ENCODE measurements at places on chromosomes 5 and 9. TPM values are rescaled to one million over a fixed set of nuclear protein-coding genes. Genes with fewer than 3 reads are reported as not detected.

DNA sequence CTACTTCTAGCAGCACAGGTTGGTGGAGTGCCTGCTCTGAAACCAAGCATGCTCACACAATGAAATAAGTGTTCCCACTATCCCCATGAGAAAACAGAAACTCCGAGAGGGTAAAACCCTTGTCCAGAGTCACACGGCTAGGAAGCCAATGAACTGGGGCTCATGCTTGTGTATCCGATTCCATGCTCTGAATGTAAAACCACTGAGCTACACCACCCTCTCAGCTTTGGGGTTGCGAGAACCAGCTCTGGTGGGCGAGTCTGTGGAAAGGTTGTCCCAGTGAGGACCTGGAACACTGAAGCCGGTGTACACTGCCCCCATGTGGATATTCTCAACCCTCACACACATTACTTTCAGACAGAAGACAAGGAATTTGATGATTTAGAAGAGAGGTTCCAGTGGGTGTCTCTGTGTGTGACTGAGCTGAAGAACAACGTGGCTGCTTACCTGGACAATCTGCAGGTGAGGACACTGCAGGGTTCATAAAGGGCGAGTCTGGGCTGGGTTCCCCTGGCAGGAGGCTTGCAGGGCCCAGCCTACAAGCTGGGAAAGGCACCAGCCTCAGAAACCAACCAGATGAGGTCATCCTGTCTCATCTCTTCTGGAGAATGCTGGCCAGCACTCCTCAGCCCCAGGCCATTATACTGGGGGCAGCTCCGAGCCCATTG, 37.4 kb downstream of the ARHGEF37 start:
- peak; percentile 94 for ATAC-seq

DNA sequence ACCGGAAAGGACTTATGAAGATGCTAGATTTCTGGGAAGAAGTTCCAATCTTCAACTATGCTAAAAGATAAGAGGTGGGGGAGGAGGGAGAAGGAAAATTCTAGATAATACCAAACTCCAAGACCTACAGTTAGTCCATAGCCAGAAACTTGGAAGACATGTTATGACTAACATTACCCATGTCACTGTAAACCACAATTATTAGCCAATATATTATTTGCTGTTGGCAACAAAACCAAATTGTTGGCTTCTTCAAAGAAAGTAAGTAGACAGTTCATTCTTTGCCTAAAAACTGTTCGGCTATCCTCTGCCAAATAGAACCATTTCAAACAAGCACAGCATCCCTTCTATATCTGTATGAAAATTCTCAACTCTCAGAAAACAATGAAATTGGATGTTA, 25.1 kb downstream of the PRLR start:
- no peak for ATAC-seq

DNA sequence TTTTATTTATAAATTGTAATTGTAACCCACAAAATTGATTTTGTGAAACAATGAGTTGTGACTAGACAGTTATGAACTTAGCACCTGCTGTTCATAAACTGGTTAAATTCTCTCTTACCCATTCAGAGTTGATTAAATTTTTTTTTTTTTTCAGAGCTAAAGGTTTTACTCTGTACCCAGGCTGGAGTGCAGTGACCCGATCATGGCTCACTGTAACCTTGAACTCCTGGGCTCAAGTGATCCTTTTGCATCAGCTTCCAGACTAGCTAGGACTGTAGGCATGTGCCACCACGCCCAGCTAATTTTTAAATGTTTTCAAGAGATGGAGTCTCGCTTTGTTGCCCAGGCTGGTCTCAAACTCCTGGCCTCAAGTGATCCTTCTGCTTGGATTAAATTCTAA, 1.9 kb downstream of the HSD17B4 start:
- ATAC-seq = no peak

GRCh38 chr9:73995836-73996235, 501.3 kb upstream of the RORB start:
- no peak for ATAC-seq

GRCh38 chr5:136526791-136527190, 161.4 kb upstream of the TRPC7 start:
- ATAC-seq = no peak

DNA sequence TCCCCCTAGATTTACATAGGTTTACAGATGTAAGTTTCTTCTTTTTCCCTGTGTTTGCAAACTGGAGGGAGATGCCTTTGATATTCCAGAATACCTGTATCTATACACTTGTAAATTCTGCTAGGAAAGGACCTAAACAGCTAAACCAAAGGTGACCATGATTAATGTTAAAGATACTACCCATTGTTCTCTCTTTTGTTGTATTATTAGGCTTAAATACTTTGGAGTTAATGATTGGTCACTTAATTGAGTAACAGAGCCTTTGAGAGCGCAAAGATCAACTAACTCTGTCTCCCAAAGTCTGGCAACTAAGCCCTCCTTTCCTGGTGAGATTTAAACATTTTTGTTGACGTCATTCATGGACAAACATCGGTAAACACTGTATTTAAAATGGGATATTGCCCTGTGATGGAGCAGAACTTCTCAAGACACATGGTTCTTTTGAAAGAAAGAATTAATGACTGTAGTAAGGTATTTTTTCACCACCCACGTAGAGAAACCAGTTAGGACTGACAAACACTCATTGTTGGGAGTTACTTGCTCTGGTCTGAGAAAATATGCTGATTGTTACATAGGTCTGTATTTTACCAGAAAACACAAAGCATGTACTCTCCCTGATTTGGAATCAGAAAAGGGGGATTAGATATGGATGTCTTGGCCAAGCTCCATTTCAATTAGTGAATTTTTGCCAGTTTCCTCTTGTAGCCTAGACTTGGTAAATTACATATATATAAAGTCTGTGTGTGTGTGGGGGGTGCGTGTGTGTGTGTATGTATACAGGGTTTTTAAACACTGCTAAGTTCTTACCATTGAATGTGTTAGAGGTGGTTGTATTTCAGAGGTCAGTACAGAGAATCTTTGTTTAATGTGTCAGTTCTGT, 4.6 kb downstream of the VCAN start:
- no peak for ATAC-seq

ETF1 gene
- 76.6 TPM for total RNA-seq

ZNF608 gene
- total RNA-seq = 5.0 TPM

MAMDC4 gene
- 10.6 TPM for total RNA-seq
